ENCODE measurements at places on chromosomes 7 and 10.

- DNase-seq: no peak
Measured at GRCh38 chr10:127910464-127910770, 3.5 kb downstream of the PTPRE start.

DNA sequence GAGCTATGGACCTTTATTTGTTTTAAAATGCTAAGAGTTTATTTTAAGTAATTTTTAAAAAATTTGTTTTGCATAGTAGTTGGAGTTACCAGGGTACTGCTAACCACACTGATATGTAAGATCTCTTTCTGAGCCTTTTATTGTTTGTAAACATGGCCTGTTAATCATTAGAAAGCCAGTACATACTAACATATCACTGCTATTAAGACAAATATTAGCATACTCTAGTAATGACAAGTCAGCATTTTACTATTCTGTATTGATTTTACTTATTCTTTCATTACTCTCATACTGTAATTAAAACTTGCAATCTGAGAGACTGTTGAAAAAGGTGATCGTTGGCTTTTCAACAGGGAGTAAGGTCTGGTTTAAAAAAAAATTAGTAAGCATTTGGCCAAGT lies 66.7 kb downstream of the PTEN start:
- DNase-seq: no peak

DNA sequence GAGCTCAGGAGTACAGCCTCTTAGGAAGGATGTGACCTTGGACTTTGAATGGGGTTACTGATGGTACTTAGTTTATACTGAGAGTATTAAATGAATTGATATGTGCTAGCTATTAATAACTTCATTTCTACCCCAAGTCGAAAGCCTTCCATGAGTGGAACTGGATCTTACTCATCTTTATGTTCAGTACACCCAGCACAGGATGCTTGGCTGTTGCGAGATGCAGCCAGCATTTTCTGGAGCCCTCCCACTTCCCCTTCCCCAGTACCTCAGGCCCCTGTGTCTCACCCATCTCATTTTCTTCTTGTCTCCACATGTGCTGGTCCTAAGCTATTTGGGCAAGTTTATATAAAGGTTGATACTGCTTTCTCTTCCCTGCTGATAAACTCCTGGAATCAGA lies 7.2 kb downstream of the UPP1 start:
- DNase-seq: no peak

- DNase-seq: no peak
Measured at GRCh38 chr7:117076426-117076943, 123.2 kb downstream of the ST7 start.

- peak; percentile 60 for DNase-seq
Measured at GRCh38 chr7:20798081-20798693, 11.5 kb upstream of the SP8 start.

DNA sequence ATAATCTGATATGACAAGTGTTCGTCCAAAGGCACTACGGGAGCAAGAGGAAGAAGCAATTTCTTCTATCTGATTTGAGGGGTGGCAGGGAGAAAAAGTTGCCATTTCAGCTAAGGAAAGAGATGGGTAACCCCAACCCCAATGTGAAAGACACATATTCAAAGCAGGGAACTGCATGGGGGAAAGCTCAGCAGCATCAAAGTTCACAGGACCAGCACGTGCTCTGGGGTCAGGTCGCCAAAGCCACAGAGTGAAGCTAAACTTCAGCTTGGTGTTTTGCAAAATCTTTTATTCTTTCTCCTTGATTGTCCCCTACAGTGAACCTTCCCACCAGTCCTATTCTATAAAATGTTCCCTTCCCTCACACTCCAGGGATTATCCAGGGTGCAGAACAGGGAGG lies 112.8 kb upstream of the PPP2R2D start:
- no peak for DNase-seq

- DNase-seq: peak; percentile 76
Measured at GRCh38 chr7:101108330-101108857, 18.5 kb upstream of the SERPINE1 start.

GRCh38 chr10:84845628-84846261 lies 517.4 kb downstream of the CCSER2 start:
- DNase-seq: no peak

GRCh38 chr10:97574374-97575126 lies 2.0 kb downstream of the ANKRD2 start:
- DNase-seq: no peak

- DNase-seq: no peak
Measured at GRCh38 chr10:53029449-53029848, 256.9 kb upstream of the MBL2 start.

GRCh38 chr10:84540022-84540616 lies 211.7 kb downstream of the CCSER2 start:
- no peak for DNase-seq

DNA sequence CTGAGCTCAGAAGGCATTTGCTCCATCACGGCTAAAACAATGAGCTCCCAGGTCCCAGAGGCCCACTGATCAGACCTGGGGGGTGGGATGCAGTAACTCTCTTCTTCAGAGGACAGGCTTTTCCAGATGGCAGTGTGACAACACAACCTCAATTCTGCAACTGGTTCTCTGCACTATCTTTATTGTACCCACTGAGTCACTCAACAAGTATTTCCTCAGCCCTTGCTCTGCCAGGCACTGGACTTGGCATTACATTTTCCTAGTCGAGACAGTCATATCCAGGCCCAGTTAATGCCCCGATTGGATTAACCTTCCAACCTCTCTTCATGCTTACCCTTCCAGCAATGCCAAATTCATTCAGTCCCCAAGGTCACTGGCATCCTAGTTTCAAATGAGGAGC lies 72.6 kb downstream of the JAZF1 start:
- DNase-seq: no peak

GRCh38 chr7:64636386-64636785 lies 29.5 kb upstream of the ZNF107 start:
- DNase-seq: no peak

GRCh38 chr10:79984851-79985250 lies 35.9 kb upstream of the SFTPD start:
- DNase-seq: no peak

DNA sequence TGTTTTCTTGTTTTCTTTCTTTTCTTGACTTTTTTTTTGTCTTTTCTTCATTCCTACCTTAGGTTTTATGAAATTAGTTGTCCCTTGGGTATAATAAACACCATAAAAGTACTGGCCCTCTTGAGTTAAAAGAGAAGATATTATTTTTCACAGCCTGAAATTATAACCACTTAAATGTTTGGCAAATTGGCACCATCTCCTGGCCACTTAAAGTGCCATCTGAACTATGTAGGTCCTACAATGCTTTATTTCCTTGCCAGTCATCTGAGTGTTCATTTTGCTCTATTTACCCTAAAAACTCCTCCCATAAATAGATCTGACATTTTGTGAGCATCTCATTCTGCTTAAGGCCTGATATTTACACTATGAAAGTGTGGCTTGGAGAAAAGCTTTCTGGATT lies 98.9 kb upstream of the PRKCQ start:
- no peak for DNase-seq

DNA sequence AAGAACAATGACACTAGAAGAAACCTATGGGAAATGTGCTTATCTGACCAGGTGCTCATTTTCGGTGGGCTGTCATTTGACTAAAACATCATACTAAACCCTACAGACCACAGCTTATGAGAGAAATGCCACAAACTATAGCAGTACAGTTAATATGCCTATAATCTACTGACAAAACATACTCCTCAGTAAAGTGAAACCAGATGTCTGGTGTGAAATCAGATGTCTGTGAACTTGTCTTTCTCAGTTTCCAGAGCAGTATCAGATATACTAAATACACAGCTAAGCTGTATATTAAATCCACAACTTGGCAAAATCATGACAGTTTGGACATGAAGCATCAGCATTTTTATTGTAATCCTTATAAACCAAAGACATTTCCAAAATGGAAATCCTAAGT lies 3.3 kb downstream of the IMMP2L start:
- peak; percentile 52 for DNase-seq

GRCh38 chr10:63605197-63605967 lies 84.2 kb downstream of the REEP3 start:
- no peak for DNase-seq

DNA sequence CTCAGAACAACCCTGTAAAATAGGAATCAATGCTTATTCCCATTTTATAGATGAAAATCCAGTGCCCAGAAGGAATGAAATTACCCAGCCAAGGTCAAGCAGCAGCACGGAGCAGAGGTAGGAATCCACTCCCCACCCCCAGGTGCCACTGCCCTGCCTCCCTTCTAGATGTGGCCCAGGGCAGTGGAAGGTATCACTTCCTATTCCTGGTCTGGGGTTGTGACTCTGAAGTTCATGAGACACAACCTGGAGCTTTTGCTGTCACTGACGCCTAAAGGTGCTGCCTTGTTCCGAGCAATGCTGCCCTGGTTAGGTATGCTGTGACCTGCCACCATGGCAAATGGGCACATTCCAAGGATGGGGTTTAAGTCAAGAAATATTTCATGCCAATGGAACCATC lies 53.6 kb downstream of the PIK3AP1 start:
- DNase-seq: no peak

DNA sequence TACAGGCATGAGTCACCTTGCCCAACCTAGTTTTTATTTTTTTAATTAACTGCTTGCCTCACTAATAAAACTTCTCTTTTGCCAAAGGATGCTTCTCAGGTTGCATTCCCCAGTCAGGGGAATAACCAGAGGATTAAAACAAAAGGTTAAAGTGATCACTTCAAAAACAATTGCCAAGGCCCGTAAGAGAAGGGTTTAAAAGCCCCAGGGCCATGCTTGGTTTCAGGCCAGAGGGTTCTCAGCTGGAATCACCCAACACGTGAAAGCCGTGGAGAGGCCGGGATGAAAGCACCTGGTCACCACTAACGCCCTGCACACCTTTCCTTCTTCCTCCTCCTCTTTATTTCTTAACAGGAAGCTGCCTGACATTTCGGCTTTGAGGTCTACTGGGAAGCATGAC lies 587.5 kb downstream of the PTPRN2 start:
- no peak for DNase-seq

GRCh38 chr7:151592868-151593486 lies 73.3 kb upstream of the RHEB start:
- DNase-seq: no peak

DNA sequence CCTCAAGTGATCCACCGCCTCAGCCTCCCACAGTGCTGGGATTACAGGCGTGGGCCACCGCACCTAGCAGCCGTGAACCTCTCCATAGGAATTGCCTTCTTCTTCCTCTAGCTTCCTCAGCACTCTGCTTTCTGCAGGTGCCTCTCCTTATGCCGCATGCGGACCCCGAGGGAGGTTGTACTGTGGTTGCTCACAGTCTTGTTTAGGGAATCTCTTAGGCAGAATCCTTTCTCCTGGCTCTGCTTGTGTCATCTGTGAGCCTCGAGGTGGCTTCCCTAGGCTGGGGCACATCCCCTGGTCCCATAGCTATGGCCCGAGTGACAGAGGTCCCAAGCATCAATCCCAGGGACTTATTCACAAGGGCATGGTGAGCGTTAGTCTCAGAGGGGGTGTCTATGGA lies 33.2 kb upstream of the GIMAP8 start:
- DNase-seq: no peak

GRCh38 chr10:4066581-4067390 lies 281.8 kb upstream of the KLF6 start:
- DNase-seq: no peak

- DNase-seq: no peak
Measured at GRCh38 chr7:22109761-22110160, 164.1 kb upstream of the CDCA7L start.
